Panc1 (cell line): ENCODE measurements at places on chromosomes 2 and 18.

- peak; percentile 24 for DNase-seq
These were observed 11.7 kb downstream of the ARHGAP28 start for GRCh38 chr18:6741232-6741663.

DNA sequence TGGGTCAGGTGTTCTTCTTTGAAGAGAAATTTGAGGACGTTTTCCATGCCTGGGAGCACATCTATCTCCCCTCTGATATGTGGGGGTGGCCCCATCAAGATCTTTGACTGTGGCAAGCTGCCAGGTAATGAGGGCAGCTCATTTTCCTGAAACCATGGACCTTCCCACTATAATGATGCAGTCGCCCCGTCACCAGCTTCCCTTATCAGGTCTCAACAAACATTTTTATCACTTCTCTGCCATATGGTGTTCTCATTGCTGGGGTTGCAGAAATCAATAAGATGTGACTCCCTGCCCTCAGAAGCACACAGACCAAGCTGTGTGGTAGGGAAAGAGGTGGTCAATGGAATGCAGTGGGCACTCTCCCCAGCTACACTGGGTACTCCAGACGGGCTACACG, 48.4 kb upstream of the B3GNT7 start:
- DNase-seq = no peak

DNA sequence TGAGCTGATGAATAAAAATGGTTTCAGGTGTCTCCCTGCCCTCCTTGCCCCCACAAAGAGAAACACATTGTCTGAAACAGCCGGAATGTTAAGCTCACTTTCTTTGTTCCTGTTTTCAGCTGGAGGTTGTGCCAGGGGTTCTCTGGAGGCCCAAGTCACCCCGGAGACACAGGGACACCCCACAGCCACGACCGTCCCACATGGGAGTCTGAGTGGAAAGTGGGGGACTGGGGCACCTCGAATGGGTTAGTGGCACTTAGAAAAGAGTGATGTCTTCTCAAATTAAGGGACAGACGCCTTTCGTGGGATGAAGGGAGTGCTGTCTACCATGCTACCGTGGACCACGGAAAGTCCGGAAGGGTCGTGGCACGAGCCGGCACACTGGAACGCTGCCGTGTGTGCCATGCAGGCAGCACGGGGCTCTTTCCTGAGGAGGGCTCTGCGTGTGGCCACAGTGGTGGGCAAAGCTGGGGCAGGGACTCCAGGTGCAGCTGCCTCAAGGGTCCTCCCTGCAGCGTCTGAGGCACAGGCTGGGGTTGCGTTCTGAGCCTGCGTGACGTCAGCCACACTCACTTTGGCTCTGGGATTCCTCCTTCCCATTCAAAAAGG, 39.4 kb upstream of the CTDP1 start:
- no peak for DNase-seq

- DNase-seq = no peak
These were observed 80.0 kb downstream of the CCDC93 start for GRCh38 chr2:117933884-117934354.

- DNase-seq = no peak
These were observed 478.4 kb upstream of the NRXN1 start for GRCh38 chr2:51510303-51510702.

DNA sequence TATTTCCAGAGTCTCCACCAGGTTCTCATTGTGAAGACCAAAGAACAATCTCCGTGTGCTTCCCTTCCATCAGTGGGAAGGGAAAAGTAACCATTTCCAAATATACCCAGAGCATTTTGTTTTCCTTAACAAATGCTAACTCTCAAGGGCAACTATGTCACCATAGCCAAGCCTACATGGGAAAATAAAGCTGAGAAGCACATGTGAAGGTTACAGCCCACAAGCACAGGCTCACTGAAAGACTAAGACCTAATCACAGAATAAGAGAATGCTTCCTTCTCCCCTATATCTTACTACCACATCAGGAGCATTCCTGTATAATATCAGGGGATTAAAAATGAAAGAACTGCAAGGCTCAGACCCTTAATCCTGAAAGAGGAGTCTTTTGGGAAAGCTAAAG, 28.2 kb downstream of the SP9 start:
- no peak for DNase-seq

DNA sequence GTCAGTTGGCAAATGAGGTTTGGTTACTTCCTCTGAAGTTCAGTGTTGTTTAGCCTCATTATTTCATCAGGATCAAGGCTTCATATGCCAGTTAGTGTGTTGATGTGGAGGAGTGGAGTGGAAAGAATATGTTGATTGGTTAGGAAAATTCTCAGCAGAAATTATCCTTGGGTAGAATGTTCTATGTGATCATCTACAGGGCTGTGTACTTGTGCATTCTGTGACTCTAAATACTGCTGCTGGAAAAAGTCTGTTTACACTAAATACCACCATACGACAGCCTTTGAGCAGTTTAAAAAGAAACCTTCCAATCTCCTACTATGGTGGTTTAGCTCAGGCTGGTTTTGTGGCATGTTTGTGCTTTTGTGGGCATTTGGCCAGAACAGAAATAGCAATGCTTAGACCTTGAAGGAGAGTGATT, 25.8 kb downstream of the CAB39 start:
- DNase-seq = no peak

DNA sequence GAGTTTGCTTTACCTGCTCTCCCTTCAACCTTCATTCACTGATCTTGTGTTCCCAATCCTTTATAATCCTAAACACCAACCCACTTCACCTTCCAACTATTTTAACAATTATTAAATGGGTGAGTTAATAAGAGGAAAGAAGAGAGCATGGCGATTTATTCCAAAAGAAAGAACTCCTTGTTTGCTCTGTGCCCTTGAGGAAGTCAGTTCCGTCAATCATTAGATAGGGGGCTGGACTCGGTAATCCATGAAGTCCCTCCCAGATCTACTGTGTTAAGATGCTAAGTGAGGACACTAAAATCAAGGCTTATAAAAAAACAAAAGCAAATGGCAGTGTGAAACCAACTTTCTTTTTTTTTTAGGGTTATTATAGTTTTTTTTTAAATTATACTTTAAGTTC, 589.9 kb downstream of the XIRP2 start:
- no peak for DNase-seq

DNA sequence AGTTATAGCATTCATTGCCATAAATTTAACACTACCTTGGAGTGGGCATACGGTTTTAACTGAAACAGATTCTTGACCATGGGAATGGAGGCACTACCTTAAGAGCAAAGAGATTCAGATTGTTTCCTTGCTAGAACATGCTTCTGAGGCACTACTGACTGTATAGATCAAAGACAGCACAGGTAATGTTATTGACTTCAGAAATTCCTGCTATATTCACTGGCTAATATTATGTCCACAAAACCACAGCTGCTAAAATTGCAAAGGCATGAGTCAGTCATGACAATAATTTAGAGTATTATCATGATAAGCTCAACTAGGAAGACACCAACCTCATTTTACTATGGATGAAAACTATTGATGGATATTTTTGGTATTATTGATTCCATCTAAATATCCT, 39.4 kb downstream of the SLC8A1 start:
- no peak for DNase-seq

DNA sequence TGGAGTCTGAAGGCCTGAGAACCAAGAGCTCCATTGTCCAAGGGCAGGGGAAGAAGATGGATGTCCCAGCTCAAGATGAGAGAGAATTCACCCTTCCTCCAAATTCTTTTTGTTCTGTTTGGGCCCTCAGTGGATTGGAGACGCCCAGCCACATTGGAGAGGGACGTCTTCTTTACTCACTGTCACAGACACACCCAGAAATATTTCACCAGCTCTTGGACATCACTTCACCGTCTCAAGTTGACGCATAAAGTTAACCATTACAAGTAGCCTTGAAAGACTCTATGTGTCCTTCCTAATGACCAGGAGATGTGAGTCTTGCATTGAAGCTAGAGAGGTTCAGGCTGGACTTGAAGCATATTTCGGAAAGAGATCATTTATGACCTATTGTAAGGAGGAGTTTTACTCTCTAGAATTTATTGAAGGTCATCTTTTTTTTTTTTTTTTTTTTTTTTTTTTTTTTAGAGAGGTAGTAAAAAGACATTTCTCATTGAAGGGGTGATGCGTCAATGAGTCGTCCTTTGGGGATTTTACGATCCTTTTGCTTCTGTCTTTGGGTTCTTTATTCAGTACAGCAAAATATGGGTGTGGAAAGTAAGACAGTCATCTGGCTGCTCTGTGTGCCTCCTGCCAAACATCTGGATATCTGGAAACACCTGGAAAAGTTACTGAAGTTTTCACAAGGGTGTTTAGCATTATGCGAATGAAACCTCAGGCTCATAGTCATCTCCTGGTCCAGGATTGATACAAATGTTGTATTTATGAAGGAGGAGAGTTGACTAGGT, 118.1 kb downstream of the PRPF40A start:
- DNase-seq = no peak
